ENCODE measurements at places on chromosomes 16 and 17.

DNA sequence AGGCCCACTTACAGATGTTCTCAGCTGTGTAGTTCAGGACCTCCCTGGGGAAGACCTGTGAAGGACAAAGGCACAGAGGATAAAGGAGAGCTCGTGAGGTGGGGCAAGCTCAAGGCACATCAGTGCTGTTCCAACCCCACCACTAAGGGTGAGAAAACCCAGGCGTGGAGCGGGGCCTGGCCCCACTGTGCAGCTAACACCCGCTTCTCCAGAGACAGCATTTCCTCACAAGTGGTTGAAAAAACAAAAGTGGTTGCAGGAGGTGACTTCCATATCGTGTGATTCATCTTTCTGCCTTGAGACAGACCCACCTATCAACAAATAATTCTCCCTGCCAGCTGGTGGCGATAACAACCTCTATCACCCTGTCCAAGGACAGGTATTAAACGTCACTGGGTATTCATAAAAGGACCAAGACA, 30.0 kb downstream of the SNN start:
- peak; percentile 47 for DNase-seq

- DNase-seq: no peak
These were observed 2.4 kb downstream of the MATCAP1 start for GRCh38 chr16:67181346-67181745.

DNA sequence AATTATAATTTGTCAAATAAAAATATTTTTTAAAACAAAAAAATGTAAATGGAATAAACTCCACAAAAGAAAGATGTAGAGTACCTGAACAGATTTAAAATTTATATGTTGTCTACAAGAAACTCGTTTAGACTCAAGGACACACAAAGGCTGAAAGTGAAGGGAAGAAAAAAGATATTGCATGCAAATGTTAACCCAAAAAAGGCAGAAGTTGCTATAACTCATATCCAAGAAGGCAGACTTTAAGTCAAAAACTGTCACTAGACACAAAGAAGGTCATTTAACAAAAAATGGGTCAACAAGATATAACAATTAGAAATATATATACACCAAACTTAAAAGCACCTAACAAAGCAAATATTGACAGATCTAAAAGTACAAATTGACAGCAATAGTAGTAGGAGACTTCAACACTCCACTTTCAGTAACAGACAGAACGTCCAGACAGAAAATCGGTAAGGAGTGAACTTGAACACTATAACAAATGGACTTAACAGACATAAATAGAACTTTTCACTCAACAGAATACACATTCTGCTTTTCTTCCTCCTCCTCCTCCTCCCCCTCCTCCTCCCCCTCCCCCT, 40.8 kb upstream of the MYLK3 start:
- no peak for DNase-seq

- no peak for DNase-seq
These were observed 40.1 kb upstream of the RBBP6 start for GRCh38 chr16:24499193-24499814.

DNA sequence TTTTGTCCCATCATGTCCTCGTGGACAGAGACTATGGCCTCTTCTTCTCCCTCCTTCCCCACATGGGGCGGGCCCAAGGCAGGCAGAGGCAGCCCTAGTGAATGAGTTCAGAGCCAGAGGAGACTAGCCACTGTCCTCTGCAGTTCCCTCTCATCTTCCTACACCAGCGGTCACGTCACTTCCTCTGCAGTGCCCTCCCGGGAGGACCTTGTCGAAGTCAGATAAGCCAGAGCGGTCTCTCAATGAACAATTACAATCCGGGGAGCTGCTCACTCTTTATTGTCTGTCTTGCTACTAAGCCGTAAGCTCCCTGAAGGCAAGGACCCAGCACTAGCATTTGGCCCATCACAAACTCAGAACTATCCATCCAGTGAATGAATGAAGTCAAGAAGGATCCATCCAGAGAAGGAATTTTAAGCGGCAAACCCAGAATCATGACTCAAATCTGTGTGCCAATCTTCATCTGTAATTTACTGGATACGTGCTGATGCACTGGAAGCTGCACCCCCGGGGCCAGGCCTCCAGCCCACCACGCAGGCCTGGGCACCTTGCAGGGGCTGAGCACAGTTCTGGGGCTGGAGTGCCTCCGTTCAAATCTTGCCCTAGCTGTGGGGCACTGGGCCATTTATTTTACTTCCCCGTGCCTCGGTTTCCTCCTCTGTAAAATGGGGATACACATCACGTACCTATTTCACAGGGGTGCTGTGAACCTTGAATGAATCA, 18.1 kb downstream of the ZNF423 start:
- DNase-seq: no peak

GRCh38 chr17:36463916-36464764, 22.3 kb upstream of the ZNHIT3 start:
- no peak for DNase-seq

DNA sequence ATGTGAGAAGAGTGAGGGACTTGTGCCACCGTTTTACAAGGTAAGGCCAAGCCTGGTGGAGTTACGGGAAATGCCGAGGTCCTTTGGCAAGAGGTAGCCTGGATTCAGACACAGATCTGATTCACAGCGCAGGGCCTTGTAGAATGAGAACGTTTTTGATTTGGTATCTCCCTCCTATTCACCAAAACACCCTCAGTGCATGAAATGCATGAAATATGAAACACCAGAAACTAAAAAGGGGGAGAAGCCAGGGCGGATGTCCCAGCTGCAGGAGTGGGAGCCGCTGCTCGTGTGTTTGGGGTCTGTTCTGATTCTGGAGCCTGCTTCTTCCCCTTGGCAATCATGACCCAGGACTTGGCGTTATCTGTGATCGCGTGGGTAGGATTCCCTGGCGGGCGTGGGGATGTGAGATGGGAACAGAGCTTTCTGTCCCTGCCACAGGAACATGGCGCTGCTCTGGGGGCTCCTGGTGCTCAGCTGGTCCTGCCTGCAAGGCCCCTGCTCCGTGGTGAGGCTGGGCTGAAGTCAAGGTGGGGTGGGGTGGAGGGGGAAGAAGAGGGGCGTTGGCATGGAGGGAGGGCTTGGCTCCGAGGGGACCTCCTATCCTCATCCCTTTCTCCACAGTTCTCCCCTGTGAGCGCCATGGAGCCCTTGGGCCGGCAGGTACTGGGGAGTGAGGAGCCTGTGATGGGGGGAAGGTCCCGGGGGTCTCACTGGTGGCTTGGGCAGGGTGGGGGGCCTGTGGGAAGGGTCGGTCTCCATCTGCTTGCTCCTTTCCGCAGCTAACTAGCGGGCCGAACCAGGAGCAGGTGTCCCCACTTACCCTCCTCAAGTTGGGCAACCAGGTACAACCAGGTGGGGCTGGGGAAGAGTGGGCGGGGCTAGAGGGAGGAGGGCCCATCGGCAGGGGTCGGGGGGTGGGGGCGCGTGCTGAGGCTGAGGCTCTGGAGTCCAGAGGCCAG, 2.2 kb downstream of the SERPINF2 start:
- DNase-seq: no peak

Data from CD4-positive, alpha-beta T cell treated with Interleukin-15 for 4 hours (primary cell).